ENCODE measurements at places on chromosomes 4 and X.

DNA sequence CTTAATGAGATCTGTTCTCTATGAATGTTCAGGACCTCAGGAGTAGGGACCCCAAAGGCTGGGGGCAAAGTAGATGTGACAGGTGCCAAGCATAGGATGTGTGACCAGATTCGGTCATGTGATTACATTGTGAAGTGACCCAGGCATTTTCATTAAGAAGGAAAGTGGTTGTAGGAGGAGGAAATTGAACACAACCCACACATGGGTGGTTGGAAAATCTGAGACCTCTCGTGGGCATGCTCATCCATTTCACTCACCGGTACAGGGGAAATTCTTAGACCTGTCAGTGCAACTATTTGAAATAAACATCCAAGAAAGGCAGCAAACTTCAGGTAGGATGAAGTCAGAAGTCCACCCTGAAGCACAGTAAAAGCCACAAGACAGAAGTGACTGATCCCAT is 43.5 kb upstream of the CD99 start:
- DNase-seq: no peak

GRCh38 chrX:73581002-73581628 is 18.1 kb downstream of the CHIC1 start:
- no peak for DNase-seq

DNA sequence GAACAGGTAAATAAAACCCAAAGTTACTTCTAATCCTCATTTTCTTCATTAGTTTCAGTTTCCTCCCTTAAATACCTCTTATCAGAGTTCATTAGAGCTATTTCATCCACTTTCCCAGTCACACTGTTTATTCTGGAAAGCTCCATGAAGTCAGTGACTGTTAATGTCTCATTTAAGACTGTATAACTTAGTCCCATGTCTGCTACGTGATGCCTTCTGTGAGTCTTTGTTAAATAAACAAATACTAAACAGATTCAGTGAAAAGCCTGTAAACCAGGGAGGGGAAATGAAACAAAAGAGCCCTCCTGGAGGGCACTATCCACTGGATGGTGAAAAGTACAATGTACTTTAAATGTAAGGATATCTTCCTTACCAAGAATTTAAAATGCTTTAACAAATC is 24.7 kb downstream of the ACE2 start:
- DNase-seq: no peak

GRCh38 chr4:96317891-96318290 is 478.0 kb downstream of the PDHA2 start:
- no peak for DNase-seq

- DNase-seq: no peak
Measured at GRCh38 chr4:40283968-40284367, 51.2 kb upstream of the CHRNA9 start.

DNA sequence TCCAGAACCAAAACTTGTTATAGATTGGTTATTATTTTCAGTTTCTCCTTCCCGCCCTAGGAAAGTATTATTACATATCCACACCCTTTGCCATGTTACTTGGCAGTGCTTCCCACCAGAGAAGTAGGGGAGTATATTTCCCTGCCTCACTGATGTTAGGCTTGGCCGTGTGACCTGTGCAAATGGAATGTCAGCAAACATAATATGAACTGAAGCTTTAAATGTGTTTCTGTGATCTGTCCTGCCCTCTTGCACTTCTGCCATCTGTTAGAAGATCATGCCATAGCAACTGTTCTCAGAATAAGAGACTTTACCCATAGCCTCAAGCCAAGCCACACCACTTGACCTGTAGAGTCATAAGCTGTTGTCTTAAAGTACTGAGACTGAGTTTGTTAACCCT is 36.7 kb upstream of the NEUROG2 start:
- DNase-seq: no peak

DNA sequence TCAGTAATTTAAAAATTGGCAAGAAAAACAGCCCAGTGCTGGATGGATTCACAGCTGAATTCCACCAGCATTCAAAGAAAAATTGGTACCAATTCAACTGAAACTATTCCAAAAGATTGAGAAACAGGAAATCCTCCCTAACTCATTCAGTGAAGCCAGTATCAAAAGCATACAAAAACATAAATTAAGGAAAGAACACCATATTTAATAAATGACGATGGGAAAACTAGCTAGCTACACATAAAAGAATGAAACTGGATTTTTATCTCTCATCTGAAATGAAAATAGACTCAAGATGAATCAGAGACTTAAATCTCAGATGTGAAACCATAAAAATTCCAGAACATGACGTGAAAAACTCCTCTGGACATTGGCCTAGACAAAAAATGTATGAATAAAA is 516.8 kb upstream of the SPANXN1 start:
- no peak for DNase-seq

DNA sequence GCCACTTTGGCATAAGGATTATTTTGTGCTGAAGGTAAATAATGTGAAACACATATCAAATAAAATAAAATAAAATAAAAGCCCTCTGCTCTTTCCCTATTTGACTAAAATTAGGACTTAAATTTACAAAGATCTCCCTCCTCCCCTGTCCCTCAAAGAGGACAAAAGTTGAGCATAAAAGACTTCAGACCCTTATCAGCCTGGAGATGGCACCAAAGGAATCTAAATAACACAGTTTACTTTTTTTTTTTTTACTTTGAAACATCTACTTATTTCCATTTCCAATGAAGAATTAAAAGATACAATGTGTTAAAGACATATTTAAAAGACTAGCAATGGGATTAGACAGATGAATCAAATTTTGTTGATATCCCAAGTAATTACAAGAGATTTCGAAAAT is 89.7 kb downstream of the EPHA5 start:
- no peak for DNase-seq

GRCh38 chrX:27626066-27626465 is 35.9 kb downstream of the DCAF8L2 start:
- DNase-seq: no peak

DNA sequence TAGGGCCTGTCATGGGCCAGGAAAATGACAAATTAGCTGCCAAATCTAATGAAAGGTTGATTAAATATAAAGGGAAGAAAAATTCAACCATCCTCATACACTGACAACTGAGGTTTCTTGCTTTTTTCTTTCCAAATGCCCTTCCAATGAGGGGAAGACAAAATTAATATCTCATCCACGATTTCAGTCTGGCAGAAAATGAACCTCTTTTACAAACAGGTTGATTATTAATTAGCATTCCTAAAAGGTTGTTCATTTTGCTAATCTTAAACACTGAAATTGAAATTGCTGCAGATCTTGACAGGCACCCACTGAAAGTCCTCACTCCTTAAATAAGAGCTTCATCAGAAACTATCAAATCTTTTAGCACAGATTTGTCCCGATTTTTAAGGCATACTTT is 45.5 kb downstream of the NPFFR2 start:
- no peak for DNase-seq

DNA sequence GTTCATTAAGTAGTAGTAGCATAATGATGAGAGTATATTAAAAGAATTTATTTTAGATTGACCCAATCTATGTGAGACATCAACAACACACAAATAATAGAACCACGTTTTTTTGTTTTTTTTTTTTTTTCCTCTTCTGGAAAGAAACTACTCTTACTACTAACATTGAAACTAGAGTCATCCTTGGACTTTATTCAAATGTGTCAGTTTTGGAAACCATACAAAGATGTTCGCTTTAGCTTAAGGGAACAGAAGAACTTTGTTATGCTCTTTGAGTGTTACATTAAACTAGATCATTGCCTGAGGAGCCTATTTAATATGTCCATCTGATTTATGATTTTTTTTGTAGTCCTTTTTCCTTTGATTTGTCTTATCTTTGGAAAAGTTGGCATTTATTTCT is 166.7 kb downstream of the RPA4 start:
- no peak for DNase-seq

DNA sequence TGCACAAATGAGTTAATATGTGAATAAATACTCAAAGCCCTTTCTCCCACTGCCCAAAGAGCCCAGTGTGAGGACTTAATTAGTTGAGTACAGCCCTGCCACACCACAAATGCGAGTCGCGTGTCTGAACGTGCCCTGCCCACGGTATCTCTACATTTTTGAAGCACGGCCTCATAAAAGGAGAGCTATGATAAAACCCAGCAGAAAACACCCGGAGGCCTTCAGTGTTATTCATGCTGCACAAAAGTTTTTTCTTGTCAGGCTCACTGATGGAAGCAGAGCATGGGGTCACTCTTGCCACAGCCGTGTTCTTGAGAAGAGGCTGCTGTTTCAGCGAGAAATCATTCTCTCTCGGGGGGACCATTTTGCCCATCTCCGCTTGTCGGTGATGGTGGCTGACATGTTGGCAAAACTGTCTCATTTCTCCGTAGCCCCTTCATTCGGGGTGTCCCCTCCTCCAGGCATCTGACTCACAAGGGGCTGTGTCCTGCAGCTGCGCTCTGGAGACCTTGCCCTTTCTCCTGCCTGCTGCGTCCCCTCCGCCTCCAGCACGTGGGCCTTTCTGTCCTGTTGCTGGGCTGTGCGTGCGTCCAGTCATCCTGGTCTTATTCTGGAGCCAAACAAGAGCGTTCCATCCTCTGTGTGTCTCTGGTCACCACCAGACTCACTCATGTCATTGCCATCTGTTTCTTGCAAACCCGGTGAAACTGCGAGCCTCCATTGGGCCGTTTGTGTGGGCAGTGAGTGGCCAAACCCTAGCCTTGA is 88.8 kb downstream of the SORCS2 start:
- no peak for DNase-seq

DNA sequence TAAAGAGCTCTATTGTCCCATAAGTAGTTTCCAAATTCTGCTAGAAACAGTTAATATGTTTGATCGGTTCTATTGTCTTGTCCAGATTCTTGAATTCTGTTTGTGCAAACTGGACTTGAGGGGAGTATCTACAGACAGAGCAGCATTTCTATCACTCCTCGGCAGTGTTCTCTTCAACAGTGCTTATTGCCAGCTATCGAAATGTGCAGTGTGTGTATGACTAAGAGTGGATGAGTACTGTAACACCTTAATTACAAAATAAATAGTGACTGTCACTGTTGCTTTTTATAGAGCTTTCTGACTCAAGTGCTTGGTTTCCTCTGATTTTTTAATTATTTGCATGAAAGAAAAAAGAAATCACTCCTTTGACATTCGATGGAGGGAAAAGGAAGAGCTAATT is 274.6 kb downstream of the RPA4 start:
- no peak for DNase-seq

GRCh38 chrX:5730556-5730955 is 498.1 kb downstream of the NLGN4X start:
- no peak for DNase-seq

DNA sequence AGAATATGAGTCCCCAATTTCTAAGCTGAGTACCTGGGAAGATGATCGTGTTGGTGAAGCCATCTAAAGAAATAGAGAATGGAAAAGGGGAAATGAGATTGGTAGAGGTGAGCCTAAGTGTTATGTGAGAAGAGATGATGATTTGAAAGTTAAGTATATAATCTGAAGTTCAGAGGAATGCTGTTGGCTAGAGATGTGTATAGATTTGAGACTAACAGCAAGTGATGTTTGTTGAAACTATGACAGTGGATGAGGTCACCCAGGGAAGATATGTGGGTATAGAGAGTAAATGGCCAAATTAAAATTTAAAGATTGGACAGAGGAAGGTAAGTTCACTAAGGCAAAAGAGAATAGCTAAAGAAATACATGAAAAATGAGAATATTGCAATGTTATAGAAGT is 324.2 kb downstream of the MAPK10 start:
- no peak for DNase-seq

GRCh38 chr4:98512918-98513317 is 145.5 kb downstream of the TSPAN5 start:
- no peak for DNase-seq

DNA sequence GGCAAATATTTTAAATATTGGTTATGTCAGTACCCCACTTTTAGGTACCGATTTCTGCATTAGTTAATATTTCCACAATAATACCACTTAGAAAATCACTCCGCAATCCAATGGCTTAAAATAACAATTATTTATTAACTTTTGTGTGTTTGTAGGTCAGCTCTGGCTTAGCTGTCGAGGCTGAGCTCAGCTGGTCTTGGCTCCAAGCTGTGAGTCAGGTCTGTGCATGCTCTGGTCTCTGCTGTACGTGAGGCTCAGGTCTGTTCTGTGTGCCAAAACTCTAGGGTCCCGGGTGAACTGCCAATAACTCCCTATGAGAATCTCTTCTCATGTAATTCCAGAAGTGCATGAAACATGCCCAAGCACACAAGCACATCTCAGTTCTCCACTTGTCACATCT is 245.8 kb upstream of the GK2 start:
- DNase-seq: no peak

- DNase-seq: no peak
Measured at GRCh38 chrX:96689991-96690390, 5.3 kb downstream of the DIAPH2 start.

DNA sequence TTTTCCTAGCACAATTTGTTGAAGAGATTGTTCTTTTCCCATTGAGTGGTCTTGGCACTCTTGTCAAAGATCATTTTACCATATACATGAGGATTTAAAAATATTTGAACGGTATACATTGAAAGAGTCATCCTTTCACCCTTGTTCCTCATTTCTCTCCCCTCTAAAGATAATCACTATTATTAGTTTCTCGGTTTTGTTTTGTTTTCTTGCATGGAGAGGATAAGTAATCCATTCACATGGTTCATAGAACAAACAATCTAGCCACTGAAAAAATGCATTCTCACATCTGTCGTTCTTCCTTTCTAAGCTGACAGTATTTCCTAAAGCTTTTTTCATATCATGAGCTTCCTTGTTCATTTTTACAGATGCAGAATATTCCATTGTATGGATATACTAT is 39.2 kb upstream of the MSMO1 start:
- no peak for DNase-seq

DNA sequence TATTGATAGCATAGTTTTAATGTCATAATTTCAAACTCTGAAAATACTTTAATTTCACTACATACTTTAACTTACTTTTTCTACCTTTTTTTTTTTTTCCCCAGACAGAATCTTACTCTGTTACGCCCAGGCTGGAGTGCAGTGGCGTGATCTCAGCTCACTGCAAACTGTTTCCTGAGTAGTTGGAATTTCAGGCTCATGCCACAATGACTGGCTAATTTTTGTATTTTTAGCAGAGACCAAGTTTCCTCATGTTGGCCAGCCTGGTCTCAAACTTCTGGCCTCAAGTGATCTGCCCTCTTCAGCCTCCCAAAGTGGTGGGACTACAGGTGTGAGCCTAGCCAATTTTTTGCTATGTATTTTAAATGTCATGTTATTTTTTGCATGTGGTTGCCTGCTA is 741.6 kb downstream of the TRAM1L1 start:
- DNase-seq: no peak

- DNase-seq: no peak
Measured at GRCh38 chrX:121238093-121238492, 190.7 kb downstream of the GLUD2 start.

- DNase-seq: no peak
Measured at GRCh38 chr4:111806331-111806730, 338.9 kb upstream of the FAM241A start.
